ENCODE measurements at places on chromosomes 3 and 15. TPM values are rescaled to one million over a fixed set of nuclear protein-coding genes. Genes with fewer than 3 reads are reported as not detected.

CCR5 gene
- total RNA-seq: not detected

SLC28A2 gene
- 0.11 TPM for total RNA-seq

CCR9 gene
- not detected for total RNA-seq

DNA sequence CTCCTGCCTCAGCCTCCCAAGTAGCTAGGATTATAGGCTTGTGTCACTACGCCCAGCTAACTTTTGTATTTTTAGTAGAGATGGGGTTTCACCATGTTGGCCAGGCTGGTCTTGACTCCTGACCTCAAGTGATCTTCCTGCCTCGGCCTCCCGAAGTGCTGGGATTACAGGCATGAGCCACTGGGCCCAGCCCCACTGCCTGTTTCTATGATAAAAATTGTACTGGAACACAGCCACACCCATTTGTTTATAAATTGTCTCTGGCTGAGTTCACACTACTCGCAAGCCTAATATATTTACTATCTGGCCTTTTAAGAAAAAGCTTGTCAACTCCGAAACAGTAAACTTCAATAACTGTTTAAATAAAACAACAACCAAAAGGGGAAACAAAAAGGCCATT is 309.4 kb upstream of the WNT5A start:
- DNase-seq: no peak

GRCh38 chr15:33722005-33722672 is 246.2 kb upstream of the CHRM5 start:
- no peak for DNase-seq
